ENCODE measurements at places on chromosomes 6 and 20. TPM values are rescaled to one million over a fixed set of nuclear protein-coding genes. Genes with fewer than 3 reads are reported as not detected.

- no peak for DNase-seq
These were observed 226.4 kb downstream of the FNDC1 start for GRCh38 chr6:159395609-159396008.

GRCh38 chr6:10403385-10404106, 11.3 kb downstream of the TFAP2A start:
- no peak for DNase-seq

- no peak for DNase-seq
These were observed 518 bp downstream of the PEX6 start for GRCh38 chr6:42978487-42978838.

GRCh38 chr6:14922706-14923460, 323.0 kb upstream of the JARID2 start:
- DNase-seq, result no peak

DNA sequence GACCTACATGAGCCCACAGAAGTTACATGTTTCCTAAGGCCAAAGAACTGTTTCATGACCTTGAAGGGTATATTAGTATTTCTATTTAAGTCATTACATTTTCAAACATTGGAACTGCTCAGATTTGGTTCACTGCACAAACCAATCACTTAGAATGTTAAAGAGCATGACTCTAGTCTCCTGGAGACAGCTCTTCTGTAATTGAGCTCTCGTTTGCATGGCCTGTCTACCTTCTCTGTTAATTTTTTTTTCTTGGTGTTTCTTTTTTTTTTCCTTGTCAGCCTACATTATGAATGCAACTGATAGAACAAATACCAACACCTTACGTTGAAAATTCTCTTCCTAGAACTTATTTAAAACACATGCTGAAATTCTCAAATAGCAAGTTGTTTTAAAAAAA, 860.2 kb upstream of the MAP3K7 start:
- DNase-seq, result no peak

DNA sequence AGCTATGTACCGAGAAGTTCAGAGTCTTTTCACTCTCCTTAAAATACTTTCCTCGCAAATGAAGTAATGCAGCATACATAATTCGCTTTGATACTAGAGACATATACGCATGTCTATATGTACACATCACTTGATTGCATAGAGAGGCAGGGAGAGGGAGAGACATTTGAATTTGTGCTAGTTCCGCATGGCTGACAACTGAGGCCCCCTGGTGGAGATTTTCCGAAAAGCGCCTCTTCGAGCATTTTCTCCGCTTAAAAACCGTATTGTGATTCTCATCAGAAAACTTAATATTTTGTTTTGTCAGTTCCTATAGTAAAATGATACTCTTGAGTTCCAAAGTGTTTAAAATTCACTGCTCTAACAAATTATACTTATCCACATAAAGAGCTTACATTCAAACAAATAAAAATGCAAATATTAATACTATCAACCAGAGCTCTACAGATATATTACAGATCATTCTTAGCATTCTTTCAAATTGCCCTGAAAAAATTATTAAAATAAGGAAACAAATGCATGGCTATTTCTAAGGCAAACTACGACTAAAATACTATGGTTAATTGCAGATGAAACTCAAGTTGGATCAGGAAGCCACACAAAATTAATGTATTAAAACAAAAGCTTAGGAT, 637 bp downstream of the MYLK4 start:
- DNase-seq, result no peak

- no peak for DNase-seq
These were observed 106.0 kb downstream of the PACRG start for GRCh38 chr6:162833776-162834175.

DNA sequence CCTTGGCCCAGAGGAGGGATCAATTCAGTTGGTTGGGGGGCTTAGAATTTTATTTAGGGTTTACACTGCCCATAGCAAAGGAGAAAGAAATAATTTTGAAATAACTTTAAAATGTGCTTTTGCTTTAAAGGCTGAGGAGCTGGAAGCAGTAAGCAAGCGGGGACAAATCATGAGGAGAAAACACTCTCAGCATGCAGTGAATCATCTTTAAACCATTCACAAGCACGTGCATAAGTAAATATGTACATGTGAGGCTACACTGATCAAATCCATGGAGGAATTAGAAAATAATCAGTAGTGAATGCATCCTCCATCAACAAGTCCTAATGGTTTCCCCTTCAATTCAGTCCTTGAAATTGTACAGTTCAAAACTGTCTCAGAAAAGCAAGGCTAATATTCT, 181.0 kb downstream of the MTFR2 start:
- no peak for DNase-seq

DNA sequence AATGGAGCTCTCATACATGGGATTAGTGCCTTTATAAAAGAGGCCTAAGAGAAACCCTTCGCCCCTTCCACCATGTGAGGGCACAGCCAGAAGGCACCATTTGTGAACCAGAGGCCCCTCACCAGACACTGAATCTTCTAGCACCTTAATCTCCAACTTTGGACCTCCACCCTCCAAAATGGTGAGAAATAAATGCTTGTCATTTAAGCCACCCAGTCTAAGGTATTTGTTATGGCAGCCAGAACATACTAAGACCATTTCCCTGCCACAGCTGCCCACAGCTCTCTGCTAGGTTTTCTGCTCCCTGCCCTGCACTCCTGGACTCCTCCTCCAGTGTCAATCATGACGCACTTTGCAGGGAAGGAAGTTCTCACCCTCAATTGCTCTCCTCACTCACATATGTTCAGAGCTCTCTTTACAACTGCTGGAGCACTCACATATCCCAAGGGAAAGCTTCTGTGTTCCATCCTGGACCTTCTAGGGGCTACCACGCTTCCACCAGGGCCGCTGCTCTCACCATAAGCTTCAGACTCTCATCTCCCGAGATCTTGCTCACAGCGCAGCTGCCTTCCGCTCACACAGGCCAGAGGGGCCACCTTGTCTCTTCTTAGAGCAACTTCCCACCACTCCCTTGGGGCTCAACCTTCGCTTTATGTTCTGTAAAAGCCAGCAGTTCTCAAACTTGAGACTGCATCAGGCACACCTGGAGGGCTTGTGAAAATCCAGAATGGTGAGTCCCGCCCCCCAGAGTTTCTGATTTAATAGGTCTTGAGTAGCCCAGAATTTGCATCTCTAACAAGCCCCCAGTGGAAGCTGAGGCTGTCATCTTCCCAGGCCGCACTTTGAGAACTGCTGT, 1.6 kb upstream of the LY86 start:
- DNase-seq, result no peak

- DNase-seq, result no peak
These were observed 326 bp upstream of the BCL2L1 start for GRCh38 chr20:31723069-31723318.

- no peak for DNase-seq
These were observed 42.6 kb downstream of the BMP7 start for GRCh38 chr20:57223648-57224489.

GRCh38 chr20:39874049-39874893, 814.8 kb downstream of the MAFB start:
- DNase-seq, result no peak

GRCh38 chr6:42742116-42742894, 3.6 kb downstream of the TBCC start:
- DNase-seq, result no peak

- DNase-seq, result no peak
These were observed 16.8 kb upstream of the PTGIS start for GRCh38 chr20:49584418-49585382.

DNA sequence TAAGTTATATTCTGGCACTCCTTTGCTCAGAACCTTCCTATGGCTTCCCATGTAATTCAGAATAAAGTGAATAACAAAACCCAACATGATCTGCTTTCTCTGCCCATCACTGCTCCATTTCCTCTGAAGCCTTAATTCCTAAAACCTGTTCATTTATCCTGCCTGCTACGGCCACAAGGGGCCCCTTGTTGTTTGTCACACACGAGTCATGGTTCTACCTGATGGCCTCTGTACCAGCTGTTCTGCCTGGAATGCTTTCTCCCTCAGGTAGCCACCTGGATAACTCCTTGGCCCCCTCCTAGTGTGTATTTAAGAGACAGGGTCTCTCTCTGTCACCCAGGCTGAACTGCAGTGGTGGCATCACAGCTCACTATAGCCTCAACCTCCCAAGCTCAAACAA, 26.8 kb downstream of the ERGIC3 start:
- no peak for DNase-seq

DNA sequence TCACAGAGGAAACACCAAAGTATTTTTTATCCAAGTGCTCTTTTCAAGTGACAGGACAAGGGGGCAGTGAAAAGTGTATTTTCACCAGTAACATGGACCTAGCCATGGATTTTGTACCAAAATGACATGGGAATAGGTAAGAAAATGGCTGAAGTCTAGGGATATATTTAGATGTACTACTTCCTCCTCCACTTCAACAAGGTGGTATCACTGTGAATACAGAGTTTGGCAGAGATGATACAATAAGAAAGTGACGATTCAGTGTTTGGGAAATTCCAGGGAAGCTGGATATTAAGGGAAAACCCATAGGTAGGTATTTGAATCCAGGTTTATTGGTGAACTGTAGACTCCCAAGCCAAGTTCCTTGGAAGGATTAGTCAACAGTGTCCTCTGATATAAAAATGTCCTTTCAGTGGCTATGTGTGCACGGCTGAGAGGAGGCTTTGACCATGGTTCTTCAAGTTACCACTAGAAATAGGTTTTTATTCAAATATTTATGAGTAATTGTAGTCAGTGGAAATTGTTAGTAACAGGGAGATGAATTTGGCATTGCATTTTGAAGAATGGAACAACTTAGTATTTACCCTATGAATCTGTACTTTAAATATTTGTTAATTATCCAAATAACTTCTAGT, 356.0 kb upstream of the CITED2 start:
- DNase-seq, result no peak

DNA sequence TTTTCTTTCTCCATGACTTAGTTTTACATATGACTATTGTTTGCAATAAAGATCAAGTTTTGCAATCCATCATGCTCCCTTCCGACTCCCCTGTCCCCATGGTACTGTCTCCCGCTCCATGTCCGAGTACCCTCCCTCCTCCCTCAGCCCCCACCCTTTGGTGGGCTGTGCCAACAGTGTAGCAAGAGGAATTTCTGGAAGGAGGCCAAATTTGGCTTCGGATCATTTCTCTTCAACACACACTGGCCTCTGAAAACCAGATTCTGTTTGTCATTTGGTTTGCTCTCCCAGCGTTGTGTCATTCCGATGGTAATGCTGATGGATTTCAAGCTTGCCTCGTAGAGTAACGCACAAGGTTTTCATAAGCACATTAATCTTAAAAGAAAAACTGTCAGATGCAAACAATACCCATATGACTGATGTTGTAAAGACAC, 22.9 kb upstream of the PAX1 start:
- no peak for DNase-seq

DNA sequence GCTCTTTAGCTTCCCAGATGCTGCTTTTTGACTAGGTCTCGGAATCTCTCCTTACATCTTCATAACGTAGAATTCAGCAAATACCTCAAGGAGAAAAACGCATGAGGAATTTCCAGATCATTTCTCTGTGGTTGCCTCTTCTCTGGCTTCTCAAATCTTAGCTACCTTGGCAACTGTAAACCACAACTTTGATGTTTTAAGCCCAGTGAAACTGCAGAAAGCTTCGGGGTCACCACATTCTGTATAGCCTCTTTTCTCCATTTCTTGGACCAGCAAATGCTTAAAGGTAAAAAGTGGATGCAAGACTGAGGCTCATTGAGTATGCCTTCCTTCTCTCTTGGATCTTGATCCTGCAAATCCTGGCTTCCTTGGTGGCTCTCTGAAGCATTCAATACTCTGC, 125.5 kb upstream of the FBXL4 start:
- DNase-seq, result no peak

DNA sequence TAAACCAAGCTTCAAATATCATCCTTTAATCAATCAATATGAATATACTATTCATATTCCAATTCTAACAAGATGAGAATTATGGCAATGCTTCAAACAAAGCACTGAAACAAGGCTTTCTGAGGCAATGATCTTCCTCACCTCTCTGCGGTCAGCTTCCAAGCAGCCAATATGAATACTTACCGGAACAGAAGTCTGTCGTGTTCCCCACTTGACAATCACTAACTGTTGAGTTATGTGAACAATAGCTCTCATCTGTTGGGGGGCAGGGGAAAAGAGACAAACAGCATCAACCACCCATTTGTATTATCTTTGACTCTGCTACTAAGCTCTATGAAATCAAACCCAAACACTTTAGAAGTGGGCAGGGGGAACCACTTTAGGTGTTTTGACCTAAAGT, 4.5 kb downstream of the CD164 start:
- DNase-seq, result no peak

DNA sequence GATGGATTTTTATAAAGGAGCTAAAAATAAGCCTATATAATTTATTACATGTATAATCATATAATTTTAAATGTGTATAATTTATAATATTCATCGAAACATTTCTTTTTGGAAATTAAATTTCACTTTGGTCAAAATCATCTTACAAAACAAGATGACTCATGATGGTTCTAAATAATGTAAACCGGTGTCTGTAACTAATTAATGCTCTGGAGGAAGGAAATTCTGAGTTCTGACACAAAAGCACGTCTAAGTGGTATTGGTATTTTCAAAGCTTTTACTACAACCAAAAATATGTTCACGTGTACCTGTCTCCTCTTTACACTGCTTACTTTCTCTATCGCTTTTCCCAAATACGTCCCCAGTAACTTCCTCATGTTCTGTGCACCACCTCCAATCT, 134.1 kb downstream of the MTHFD1L start:
- no peak for DNase-seq

GRCh38 chr6:87897013-87897412, 150.6 kb upstream of the SPACA1 start:
- DNase-seq, result no peak

- DNase-seq, result no peak
These were observed 77.0 kb downstream of the CAP2 start for GRCh38 chr6:17470202-17470937.

Gene MAPK13
- total RNA-seq, result 92.4 TPM

Gene SOX18
- 4.5 TPM for total RNA-seq

Gene PKIB
- 1.9 TPM for total RNA-seq

Gene SLC17A3
- total RNA-seq, result not detected

Gene HLA-DQB1
- 0.47 TPM for total RNA-seq

Gene SLC26A8
- not detected for total RNA-seq

Gene KIF25
- 0.26 TPM for total RNA-seq

Gene SNAI1
- 0.75 TPM for total RNA-seq

Gene RRAGD
- total RNA-seq, result 28.0 TPM

Gene NOX3
- not detected for total RNA-seq
